ENCODE measurements at places on chromosomes 3 and 15. TPM values are rescaled to one million over a fixed set of nuclear protein-coding genes. Genes with fewer than 3 reads are reported as not detected.

DNA sequence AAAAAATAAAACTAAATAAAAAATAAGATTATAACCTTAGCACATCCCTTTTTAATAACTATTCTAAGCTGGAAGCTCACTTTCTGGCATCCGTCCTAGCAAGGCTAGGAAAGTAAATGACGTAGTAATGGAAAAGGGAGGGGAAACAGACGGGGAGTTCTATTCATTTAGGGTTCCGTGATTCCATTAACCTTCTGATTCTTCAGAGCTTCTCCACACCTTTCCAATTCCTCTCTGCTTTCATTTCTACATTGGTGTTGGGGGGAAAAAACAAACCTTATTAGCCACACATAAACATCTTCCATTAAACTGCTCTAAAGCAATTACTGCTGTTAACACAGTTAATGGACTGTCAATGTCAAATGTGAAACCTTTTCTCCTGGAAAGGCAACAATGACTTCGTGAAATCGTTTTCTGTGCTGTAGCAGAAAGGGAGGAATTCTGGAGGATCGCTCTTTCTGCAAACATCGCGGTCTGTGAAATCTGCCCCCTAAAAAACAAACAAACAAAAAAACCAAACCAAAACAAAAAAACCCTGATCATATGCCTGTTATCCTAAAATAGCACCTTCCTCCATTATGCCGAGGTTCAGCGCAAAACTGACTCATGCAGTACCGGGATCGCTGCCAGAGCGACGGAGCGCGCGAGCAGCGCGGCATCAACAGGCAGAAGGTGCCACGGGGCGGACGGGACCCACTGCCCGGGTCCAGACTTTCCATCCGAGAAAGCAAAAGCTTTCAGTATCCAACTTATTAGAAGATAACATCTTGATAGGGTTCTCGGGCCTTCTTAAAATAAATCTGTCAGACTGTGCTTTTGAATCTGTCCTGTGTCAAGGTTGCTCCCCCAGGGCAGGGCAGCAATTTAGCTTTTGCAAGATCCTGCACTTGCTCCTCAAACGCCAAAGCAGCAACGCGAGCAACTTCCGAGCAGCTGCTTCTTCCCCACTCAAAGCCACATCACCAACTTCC, 156.2 kb downstream of the FGF12 start:
- no peak for DNase-seq

GRCh38 chr3:70982700-70983140, 600.8 kb downstream of the FOXP1 start:
- no peak for DNase-seq

DNA sequence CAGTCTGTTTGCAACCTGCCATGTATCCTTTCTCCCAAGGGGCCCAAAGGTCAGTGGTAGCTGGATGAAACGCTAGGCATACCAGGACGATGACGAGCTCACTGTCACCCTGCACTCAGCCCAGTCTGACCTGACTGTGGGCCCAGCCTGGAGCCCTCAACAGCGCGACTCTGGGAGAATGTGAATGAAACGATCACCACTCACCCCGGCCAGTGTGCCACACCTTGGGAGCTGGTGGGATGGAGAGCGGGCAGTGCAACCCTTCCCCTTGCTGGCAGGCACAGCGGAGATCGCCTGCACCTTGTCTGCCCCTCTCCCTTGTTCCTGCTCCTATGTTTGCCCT, 27.2 kb downstream of the SRPRB start:
- no peak for DNase-seq

The HACD3 gene
- 161 TPM for polyA plus RNA-seq

The CASR gene
- polyA plus RNA-seq: 27.4 TPM

All from right renal pelvis (tissue), 4 donors.